ENCODE measurements at places on chromosomes 7 and 10. TPM values are rescaled to one million over a fixed set of nuclear protein-coding genes. Genes with fewer than 3 reads are reported as not detected.

The ANKRD61 gene
- not detected for total RNA-seq

The SPDYE2B gene
- not detected for total RNA-seq

The CFAP46 gene
- total RNA-seq: 0.08 TPM

The GPRIN2 gene
- 1.1 TPM for total RNA-seq

The TUBAL3 gene
- not detected for total RNA-seq

The FGFR2 gene
- 22.6 TPM for total RNA-seq

The CREB5 gene
- total RNA-seq: 0.53 TPM

The NOD1 gene
- total RNA-seq: 1.8 TPM

- no peak for DNase-seq
Measured at GRCh38 chr7:33261585-33261984, 132.2 kb downstream of the BBS9 start.

- no peak for DNase-seq
Measured at GRCh38 chr7:156792611-156793010, 100.4 kb downstream of the LMBR1 start.

DNA sequence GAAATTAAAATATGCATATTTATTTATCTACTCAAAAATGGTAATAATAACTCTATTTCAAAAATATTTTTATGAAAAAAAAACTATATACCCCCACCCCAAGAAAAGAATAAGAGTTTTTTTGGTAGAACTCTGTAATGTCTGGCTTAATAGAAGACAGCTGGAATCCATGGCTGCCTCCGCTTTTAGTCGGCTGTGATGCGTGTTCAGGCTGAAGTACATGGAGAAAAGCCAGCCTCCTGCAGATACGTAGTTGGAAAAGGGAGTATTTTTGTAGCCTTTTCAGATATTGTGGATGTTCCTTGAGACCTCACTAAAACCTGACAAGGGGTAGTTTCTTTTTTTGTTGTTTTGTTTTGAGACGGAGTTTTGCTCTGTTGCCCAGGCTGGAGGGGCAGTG lies 10.0 kb downstream of the FOXK1 start:
- no peak for DNase-seq

DNA sequence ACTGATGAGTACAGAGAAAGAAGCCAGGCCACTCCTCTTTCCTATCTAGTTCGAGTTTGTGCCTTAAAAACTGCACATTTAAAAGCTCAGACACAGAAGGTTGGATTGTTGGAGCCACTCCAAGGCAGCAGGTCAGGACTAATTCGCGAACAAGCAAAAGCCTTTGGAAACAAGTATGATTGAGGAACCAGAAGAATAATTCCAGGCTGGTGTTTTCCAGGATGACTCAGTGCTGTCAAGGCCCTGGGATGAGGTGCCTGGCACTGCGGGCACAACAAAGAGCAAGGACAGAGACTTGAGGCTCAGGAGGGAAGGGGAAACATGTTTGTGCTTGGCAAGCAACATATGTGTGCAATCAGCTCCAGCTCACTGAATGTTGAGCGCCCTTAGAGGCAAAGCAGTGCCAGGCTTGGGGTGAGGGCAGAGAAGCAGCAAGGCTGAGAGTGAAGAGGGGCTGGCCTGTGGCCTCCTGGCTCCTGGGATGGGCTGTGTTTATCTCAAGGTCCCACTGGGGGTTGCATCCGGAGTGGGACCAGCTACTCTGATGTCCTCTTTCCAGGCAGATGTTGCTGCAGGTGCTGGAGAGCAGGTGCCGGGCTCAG lies 44.1 kb downstream of the VSTM4 start:
- DNase-seq: no peak

GRCh38 chr10:89248-89647 lies 40.2 kb upstream of the TUBB8 start:
- no peak for DNase-seq

DNA sequence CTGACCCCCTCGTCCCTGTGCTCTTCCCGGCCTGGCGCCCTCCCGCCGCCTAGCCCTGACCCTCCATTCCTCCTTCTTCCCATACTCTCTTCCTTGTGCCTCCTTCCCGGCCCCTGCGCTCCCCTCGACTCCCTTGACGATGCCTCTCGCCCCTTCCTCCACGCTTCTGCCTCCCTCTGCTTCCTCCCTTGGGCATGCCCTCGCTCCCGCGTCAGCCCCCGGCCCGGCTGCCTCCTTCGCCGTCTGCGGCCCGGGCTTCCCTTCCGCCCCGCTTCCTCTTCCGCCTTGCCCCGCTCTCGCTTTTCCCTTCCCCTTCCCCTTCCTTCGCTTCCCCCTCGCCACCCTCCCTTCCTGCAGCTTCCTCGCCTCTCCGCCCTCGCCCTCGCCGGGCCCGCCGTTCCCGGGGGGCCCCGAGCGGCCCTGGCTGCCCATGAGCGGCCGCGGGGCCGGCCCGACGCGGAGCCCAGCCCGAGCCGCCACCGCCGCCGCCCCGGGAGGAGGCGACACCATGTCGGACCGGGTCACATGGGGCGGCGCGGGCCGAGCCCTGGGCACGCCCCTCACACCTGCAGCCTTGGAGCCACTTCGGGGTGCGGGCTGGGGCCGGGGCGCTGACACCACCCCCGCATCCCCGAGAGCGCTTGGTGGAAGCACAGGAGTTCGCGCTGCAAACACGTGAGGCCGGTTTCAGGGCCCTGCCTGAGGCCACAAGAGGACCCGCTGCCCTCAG lies at the start of gene FBXW4:
TSS of gene FBXW4 (minus strand) at position 497 of the 730 bp plus-strand sequence. CDS start at position 432, 65 bp downstream.
- peak; percentile 69 for DNase-seq

GRCh38 chr10:1766049-1766448 lies 28.7 kb upstream of the ADARB2 start:
- no peak for DNase-seq

DNA sequence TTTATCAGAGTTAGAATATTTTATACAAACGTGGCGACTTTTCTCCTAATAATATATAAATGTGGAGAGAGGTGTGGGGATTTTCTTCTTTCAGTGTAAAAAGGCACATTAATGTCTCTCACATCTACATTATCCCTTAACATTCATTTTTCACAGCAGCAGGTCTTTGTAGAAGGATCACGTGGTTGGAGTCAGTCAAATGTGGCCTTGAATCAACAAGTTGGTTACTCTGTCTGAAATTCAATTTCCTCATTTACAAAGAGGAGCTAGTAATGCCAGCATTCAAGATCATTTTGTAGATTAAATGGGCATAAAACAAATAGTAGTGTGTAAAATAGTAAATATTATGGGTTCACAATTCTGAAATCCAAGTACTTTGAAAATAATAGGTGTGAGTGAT lies 183.1 kb upstream of the SEMA3E start:
- DNase-seq: no peak

DNA sequence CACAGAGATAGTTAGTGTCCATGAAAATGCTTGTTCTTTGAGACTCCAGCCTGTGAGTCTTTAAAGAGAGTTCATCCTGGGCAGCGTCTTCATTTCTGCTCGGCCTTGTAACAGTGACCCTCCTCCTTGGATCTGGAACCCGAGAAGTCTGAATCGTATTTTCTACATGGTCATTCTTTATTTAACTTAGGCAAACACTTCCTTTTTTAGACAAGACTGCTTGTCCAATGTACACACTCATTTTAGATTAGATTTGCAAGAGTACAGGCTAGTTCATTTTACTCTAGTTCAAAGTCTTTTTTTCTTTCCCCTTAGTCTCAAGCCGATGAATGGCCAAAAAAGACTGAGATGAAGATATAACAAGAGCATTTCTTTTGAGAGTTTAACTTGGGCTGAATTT lies 133.5 kb downstream of the CHN2 start:
- no peak for DNase-seq

Data from left lobe of liver (tissue), 2 donors.